ENCODE measurements at places on chromosomes 2 and 18.

GRCh38 chr18:48121752-48122151, 191.3 kb upstream of the SMAD2 start:
- no peak for DNase-seq

DNA sequence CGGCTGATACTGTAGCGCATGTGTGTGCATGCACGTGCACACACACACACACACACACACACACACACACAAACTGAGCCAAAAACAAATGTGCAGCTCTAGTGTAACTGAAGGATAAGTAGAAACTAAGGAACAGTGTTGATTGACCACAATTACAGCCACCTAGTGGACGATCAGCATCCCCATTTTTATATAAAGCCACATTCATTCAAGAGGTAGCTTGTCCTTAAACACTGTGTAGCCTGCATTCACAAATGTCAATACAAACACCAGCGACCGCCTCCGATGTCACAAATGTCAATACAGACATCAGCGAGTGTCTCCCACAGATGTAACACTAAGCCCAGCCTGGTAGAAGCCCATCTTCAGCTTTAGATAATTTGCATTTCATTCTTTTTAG, 167.4 kb downstream of the PTGR3 start:
- DNase-seq, result no peak

DNA sequence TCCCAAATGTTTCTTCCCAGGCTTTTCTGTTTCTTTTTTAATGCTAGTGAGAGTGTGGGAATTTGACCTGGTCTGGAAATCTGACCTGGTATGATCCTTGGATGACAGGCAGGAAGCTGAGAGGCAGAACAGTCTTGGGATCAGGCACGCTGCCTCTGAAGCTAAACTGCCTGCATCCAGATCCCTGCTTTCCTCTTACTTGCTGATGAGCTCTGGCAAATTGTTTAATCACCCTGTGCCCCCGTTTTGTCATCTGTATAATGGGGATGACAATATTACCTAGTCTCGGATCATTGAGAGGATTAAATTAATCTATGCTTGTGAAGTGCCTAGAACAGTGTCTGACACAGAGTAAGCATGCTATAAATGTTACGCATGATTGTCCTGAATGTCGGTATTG, 3.3 kb downstream of the KLHL23 start:
- no peak for DNase-seq

DNA sequence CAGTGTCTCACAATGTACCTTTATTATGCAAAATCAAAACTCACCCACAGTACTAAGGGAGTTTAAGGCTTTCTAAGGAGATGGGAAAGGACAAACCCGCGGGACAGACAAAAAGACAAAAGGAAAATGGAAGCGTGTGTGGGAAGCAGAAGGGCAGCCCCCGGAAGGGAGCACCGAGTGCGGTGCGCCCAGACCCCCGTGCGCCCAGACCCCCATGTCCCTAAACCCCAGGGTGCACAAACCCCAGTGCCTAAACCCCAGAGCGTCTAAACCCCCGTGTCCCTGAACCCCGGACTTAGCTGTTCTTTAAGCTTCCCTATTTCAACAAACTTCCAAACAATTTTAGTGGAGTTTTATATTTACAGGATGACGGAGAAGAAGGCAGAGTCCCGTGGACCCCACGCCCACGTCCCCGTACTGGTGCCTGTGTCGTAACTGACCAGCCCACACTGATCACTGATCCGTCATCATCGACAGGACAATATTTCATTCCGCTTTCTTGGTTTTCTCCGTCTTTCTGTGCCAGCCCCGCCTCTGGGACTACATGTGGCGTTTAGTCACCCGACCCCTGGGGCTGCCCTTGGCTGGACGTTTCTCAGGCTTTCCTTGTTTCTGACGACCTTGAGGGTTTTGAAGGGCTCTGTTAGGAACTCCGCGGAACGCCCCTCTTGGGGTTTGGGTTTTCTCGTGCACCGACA, 76.9 kb downstream of the RTP5 start:
- DNase-seq, result no peak

- no peak for DNase-seq
These were observed 94.2 kb upstream of the DLGAP1 start for GRCh38 chr18:4549164-4549872.

DNA sequence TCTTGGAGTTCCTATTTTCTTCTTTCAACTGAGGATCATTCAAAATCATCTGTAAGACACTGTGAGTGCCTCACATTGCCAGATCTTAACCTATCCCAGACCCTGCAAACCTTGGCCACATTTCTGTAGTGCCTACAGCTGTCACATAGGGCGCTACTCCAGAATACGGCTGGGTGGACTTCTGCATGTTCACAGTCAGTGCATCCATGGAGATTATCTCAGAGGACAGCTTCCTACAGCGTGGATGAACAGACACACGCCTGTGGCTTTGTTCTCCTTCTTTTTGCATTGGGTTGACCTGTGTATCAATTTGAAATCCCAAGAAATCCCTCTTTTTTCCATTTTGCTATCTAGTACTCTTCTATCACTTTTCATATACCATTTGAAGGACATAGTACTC, 1.9 kb upstream of the KLHL29 start:
- no peak for DNase-seq

- no peak for DNase-seq
These were observed 122.5 kb downstream of the TMEFF2 start for GRCh38 chr2:192072261-192072660.

- no peak for DNase-seq
These were observed 202.5 kb upstream of the SESTD1 start for GRCh38 chr2:179467111-179467510.

DNA sequence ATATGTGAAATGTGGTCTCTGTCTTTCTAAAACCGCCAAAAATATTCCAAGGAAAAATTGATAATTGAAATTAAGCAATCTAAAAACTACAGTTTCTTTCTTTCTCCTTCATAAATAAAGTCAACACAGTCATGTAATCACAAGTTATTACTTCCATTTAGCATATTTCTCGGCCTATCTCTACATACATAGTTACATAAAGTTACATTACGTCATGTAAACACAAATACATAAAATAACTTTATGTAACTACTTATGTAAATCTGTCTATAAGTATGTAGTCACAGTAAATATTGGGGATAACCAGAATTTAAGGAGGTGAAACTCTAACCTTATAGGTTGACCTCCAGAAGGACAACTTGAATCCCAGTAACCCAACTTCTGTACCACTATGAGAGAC, 48.5 kb upstream of the PID1 start:
- no peak for DNase-seq

- no peak for DNase-seq
These were observed 461.3 kb upstream of the FANCL start for GRCh38 chr2:58702302-58702885.

GRCh38 chr2:119549241-119549640, 5.0 kb downstream of the CFAP221 start:
- no peak for DNase-seq

DNA sequence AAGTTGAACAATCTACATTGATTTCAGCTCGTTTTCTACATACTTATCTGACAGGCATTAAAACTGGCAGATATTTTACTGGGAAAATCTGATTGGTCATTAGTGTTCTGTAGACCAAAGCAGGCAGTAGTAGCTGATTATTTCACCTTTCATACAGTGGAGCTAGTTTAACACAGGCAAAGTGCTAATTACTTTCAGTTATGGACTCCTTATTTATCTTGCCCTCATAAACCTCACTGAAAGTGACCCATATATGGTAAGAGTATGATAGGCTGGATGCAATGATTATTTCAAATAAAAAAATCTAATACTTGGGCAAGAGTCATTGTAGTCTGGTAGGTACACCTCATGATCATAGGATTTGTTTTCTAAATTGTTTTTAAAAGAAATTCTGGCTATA, 129.7 kb downstream of the MYO1B start:
- DNase-seq, result no peak

DNA sequence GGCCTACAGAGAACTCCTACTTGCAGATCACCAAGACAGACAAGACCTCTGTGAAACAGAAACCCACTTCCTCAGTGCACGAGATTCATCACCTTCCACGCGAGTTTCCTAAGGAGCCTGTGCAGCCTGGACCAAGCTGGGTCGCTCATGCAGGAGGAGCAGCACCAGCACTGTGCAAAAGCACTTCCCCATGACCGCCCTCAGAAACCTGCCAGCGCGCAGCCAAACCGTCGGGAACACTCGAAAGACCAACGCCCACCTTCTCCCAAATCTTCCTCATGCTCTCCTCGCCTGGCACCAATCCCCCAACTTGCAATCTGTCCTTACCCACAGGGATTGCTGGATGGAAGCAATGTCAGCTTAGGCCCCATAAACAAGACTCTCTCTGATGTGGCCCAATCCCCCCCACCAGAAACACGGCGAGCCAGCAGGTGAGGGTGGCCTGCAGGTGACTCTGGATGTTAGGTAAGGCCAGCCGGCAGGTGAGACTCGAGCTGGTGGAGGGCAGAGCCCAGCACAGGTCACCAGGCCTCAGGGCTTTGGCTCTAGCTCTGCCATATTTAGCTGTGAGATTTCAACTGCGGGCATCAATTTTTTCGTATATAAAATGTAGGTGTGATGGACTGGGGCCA, 69.4 kb downstream of the PXDN start:
- no peak for DNase-seq

- DNase-seq, result no peak
These were observed 125.9 kb downstream of the MSH2 start for GRCh38 chr2:47528874-47529273.

- no peak for DNase-seq
These were observed 96.6 kb downstream of the SOCS6 start for GRCh38 chr18:70385474-70385873.

DNA sequence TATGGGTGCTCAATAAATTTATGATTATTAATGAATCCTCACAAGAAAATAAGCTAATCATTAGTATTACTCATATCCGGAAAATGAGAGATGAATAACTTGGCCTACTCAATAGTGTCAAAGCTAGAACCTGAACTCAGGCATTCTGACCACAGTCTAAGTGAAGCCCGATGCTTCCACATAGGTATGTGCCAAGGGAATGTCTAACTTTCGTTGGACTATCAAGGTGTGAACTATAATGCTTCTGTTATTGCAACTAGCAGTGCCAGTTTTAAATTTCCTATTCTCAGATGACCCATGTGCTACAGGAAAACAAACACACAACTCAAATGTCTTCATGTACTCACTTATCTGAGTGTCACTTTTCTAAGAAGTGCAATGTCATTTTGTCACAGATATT, 1.8 kb downstream of the BARD1 start:
- DNase-seq, result no peak

DNA sequence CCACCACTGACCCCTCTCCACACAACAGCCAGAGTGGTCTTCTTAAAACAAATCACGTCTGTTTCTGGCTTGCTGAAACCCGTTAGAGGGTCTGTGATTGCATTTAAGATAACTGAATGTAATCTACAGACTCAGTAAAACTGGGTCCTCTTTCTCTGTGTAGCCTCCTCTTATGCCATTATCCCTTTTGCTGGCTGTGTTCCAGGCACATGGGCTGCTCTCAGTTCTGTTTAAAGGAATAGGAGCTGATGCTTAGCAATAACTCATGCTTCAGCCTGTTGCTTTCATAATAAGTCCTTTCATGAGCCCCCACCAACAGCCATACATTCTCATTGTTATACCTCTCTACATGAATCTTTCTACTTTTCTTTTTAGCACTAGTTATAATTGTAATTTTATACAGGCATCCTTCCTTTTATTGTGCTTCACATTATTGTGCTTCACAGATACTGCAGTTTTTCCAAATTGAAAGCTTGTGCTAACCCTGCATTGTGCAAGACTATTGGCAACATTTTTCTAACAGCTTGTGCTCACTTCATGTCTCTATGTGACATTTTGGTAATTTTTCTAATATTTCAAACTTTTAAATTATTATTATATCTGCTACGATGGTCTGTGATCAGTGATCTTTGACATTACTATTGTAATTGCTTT, 782.6 kb downstream of the MBD2 start:
- DNase-seq, result no peak

DNA sequence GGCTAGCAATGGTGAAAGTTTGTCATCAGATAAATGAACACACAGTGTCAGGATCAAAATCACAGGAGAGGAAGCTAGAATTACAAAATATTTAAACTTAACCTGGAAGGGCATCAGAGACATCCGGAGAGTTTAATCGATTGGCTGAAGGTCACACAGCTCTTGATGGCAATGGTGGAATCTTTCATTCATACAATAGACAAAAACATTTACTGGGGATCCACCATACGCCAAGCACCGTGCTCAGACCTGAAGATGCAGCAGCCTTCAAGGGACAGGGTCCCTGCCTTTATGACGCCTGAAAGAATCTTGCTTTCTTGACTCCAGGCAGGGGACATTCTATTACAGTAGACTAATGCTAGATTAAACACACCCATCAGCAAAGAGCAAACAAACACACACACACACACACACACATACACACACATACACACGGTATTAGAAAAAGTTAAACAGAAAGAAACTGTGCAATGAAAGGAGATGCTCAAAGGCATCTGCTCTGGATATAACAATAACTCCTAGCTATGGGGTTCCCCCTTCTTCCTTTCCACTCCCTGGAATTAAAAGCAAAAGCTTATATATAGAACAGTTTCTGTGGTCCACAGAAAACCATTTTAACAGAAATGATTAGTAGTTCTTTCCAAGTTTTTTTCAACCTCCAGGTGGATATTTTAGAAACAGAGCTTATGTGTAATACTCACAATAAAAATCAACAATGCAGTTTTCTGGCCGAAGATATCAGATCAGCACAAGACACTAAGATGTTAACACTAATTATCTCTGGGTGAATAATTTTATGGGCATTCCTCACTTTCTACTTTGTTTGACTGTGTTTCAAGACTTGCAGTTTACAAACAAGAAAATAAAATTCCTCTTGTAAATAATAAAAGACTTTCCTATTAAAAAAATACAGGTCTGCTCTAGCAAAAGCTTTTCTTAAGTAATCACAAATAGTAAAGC, 151.7 kb downstream of the ANKRD44 start:
- no peak for DNase-seq

- DNase-seq, result no peak
These were observed 117.4 kb downstream of the ETAA1 start for GRCh38 chr2:67514515-67514914.

- DNase-seq, result no peak
These were observed 33.4 kb downstream of the OSBPL1A start for GRCh38 chr18:24364177-24364576.

DNA sequence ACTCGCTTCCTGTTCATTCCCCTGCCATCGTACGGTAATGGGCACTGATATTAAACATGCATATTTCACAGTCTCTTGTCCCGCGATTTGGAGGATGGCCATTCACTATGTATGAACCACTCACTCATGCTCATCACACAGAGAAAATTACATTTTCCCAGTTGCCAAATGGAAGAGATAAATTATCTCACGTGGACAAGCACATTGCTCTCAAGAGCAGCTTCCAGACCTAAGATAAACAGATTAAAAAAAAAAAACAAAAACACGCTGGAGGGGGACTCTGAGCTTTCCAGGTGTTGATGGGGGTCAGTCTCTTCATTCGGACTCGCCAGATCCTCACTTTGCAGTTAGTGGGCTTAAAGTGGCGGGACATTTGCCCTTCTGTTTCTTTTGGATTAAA, 1.7 kb upstream of the MAPK4 start:
- no peak for DNase-seq
